Ascending aorta (tissue), 2 donors: ENCODE measurements at places on chromosomes 16 and 17. TPM values are rescaled to one million over a fixed set of nuclear protein-coding genes. Genes with fewer than 3 reads are reported as not detected.

- no peaks in the 10 kb centered on the region for H3K4me1 ChIP-seq
- DNase-seq: no peak
- H3K27ac ChIP-seq: no peak overlapping the region
- peaks cover 55% of the 10 kb centered on the region for H3K36me3 ChIP-seq
Measured at GRCh38 chr16:4833584-4833983, 13.5 kb downstream of the GLYR1 start.

- H3K4me1 ChIP-seq: no peaks in the 10 kb centered on the region
- H3K4me3 ChIP-seq: no peak overlapping the region
- H3K36me3 ChIP-seq: no peaks in the 10 kb centered on the region
Measured at GRCh38 chr16:9378876-9379275, 287.4 kb downstream of the HAPSTR1 start.

Gene TUFM
- 92.5 TPM for total RNA-seq

Gene MPP2
- 16.7 TPM for total RNA-seq

DNA sequence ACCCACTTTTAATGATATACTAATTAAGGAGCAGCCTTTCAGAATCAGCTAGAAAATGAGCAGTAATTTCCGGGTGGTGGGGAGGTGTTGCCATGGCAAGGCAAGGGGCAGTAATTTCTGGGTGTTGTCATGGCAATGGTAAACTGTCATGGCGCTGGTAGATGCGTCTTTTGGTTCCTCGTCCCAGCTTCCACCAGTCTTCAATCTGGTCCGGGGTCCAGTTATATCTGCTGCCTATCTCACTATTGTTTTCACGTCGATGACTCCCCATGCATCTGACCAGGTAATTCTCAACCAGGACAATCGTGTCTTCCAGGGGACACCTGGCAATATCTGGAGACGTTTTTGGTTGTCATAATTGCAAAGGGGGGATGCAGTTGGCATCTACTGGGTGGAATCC lies 34.9 kb downstream of the TMEM114 start:
- no peak for DNase-seq

DNA sequence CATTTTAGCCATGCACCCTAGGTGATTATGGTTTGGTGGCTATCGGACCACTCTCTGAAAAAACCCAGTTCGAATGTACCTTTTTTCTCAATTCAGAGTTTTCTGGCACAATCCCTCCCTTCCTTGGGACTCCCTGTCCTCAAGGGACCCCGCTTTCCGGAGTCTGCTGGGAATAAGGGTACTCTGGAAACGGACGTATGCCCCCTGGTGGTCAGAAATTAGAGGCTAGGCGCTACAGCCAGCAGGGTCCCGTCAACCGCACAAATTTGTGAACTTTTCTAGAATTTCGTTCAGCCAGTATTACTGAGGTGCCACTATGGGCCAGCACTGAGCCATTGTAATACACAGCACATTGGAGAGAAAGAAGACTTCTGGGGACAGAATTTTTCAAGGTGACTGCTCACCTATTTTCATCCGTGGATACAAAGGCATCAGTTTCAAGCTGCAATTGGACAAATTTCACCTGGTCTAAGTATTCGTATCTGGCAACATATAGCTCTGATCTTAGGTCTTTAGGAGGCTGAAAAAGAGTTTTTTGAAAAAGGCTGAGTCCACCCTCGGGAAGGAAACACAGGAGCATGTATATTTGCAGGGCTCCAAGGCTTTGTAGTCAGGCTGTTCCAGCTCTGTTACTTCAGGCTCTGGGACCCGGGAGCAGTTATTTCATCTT lies 27.1 kb upstream of the CRYBA1 start:
- peaks cover 3% of the 10 kb centered on the region for H3K4me1 ChIP-seq
- no peak overlapping the region for H3K4me3 ChIP-seq
- peak; percentile 89 for DNase-seq
- H3K27ac ChIP-seq: no peak overlapping the region
- no peaks in the 10 kb centered on the region for H3K27me3 ChIP-seq

- H3K4me1 ChIP-seq: no peaks in the 10 kb centered on the region
- no peak for DNase-seq
- H3K4me3 ChIP-seq: no peak overlapping the region
- no peaks in the 10 kb centered on the region for H3K27me3 ChIP-seq
- H3K27ac ChIP-seq: no peak overlapping the region
- no peaks in the 10 kb centered on the region for H3K36me3 ChIP-seq
Measured at GRCh38 chr16:83847371-83848225, 39.8 kb downstream of the HSBP1 start.

DNA sequence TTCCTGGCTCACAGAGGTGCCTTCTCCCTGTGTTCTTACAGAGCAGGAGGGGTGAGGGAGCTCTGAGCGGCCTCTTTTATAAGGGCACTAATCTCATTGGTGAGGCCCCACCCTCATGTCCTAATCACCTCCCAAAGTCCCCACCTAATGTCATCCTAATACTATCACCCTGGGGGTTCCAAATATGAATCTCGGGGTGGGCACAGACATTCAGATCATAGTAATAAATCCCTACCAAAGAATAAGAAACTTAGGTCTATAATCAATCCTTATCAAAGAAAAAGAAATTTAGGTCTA lies 32.3 kb upstream of the METRNL start:
- no peak overlapping the region for H3K27ac ChIP-seq
- H3K36me3 ChIP-seq: no peaks in the 10 kb centered on the region
- H3K4me3 ChIP-seq: no peak overlapping the region
- peaks cover 6% of the 10 kb centered on the region for H3K4me1 ChIP-seq

GRCh38 chr17:39244600-39245570 lies 19.1 kb upstream of the STAC2 start:
- no peak for DNase-seq
- H3K4me1 ChIP-seq: peaks cover 4% of the 10 kb centered on the region
- H3K36me3 ChIP-seq: no peaks in the 10 kb centered on the region
- H3K4me3 ChIP-seq: no peak overlapping the region
- no peaks in the 10 kb centered on the region for H3K27me3 ChIP-seq
- H3K27ac ChIP-seq: no peak overlapping the region

Gene SLFN12L
- not detected for total RNA-seq

Gene PSMB10
- 13.9 TPM for total RNA-seq

DNA sequence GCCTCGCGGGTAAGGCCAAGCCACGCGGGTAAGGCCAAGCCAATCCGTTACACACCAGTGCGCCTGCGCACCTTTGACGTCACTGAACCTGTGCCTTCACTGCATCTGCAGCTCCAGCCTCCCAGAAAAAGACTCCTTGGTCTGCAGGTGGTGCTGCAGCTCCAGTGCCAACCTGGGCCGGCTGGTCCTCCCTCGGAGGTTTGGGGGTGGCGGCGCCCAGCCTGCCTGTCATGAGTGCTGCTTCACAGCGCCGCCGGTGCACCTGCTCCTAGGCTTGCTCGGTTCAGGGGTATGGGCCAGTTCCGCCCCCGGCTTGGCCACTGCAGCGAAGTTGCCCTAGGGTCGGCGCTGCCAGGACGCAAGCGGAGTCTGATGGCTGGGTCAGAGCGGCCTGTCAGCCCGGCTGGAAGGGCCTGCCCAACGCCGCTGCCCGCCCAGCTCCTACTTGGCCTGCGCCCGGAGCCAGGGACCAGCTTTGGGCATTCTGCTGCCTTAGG lies 146.6 kb downstream of the USP22 start:
- DNase-seq: no peak
- no peaks in the 10 kb centered on the region for H3K27me3 ChIP-seq
- H3K27ac ChIP-seq: no peak overlapping the region
- no peaks in the 10 kb centered on the region for H3K36me3 ChIP-seq
- H3K4me3 ChIP-seq: no peak overlapping the region

Gene DHRS11
- 11.8 TPM for total RNA-seq

- no peak for DNase-seq
- no peak overlapping the region for H3K4me3 ChIP-seq
- no peaks in the 10 kb centered on the region for H3K36me3 ChIP-seq
Measured at GRCh38 chr16:89845417-89845816, 17.1 kb downstream of the SPIRE2 start.

DNA sequence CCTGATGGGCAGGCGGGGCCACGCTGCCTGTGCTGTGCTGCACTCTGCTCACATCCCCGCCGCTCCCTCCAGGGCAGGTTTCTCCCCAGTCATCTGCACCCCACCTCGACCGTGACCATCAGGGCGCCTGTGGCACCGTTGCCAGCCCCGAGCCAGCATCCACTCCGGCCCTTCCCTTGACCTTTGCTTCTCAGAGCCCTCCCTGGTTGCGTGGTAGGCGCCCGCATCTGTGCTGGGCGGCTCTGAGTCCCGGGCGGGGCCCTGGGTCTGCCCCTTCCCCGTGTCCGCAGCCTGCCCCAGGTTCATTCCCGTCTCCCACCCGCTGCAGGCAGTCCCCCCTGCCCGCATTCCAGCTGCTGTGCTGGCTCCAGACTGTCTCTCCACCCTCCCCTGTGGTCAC lies 33.2 kb downstream of the ZNF750 start:
- H3K27me3 ChIP-seq: no peaks in the 10 kb centered on the region
- no peak for DNase-seq
- peaks cover 6% of the 10 kb centered on the region for H3K4me1 ChIP-seq
- no peak overlapping the region for H3K27ac ChIP-seq
- peaks cover 10% of the 10 kb centered on the region for H3K36me3 ChIP-seq
- no peak overlapping the region for H3K4me3 ChIP-seq

DNA sequence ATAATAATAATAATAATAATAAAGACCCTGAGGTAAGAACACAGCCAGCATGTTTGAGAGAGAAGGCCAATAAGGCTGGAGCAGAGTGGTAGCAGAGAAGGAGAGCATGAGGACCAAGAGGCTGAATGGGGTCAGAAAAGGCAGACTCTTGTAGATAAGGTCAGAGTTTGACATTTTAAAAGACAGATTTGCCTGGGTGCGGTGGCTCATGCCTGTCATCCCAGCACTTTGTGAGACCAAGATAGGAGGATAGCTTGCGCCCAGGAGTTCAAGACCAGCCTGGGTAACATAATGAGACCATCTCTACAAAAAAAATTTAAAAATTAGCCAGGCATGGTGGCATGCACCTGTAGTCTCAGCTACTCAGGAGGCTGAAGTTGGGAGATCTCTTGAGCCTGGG lies 11.0 kb upstream of the WFIKKN2 start:
- DNase-seq: no peak
- H3K4me1 ChIP-seq: no peaks in the 10 kb centered on the region
- no peak overlapping the region for H3K4me3 ChIP-seq
- H3K27ac ChIP-seq: no peak overlapping the region
- H3K27me3 ChIP-seq: no peaks in the 10 kb centered on the region

GRCh38 chr17:50173335-50173941 lies 7.6 kb downstream of the SGCA start:
- DNase-seq: peak; percentile 88
- H3K4me1 ChIP-seq: peaks cover 56% of the 10 kb centered on the region
- no peak overlapping the region for H3K4me3 ChIP-seq
- no peaks in the 10 kb centered on the region for H3K27me3 ChIP-seq

DNA sequence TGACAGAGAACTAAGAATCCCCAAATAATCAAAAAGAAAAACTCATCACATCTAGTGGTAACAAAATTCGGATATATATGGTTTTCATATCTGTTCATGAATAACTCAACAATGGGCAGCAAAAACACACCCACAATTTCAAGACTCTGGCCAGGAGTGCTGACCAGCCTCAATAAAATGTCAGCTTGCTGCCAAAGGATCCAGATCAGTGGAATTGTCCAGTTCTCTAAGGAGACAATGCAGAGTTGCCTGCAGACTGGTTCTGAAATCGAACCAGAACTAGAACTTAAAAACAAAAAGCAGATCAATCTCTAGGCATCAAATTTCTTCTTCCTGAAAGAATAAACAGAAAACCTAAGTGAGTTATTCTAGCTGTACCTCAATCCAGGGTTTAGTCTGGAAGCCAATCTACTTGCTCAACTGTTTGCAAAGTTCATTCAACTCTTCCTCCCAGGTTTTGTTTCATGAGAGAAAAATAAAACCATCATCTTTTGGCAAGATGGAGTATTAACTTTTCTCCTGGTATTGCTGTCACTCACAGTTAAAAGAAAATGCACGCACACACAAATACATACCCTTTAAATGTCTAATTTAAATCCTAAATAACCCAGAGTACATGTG lies 61.0 kb downstream of the CFDP1 start:
- no peaks in the 10 kb centered on the region for H3K27me3 ChIP-seq
- H3K36me3 ChIP-seq: no peaks in the 10 kb centered on the region
- H3K4me1 ChIP-seq: peaks cover 19% of the 10 kb centered on the region
- DNase-seq: no peak

DNA sequence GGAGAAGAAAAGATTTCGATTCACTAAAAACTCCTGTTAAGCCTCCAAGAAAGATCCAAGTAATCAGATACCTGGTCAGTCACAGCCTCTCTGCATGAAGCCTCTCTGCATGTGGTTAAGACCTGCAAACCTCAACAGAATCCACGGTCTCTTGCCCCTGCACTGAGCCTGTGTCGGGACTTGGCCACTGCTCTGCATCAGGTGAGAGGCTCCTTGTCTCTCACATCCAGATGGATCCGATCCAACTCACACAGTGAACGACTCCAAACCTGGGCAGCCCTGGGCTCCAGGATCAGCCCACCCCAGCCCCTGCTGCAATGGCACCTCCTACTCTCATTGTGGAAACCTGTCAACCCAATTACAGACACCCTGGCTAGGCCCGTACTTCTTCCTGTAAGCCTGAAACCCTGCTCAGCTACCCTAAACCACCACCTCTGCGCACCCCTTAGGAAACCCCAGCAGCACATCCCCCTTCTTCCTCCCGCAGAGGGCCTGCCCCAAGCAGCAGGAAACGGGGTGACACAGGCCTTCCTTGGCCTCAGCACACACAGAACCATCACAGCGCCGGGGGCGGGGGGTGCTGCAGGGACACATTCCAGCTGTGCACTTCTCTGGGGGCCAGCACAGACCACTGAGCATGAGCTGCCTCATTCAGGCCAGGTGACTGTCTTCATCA lies 129.5 kb downstream of the ANKRD11 start:
- peaks cover 30% of the 10 kb centered on the region for H3K4me1 ChIP-seq
- H3K27me3 ChIP-seq: no peaks in the 10 kb centered on the region
- DNase-seq: no peak
- H3K27ac ChIP-seq: no peak overlapping the region
- H3K4me3 ChIP-seq: no peak overlapping the region
- H3K36me3 ChIP-seq: no peaks in the 10 kb centered on the region

Gene SLFN11
- 30.3 TPM for total RNA-seq

Gene EPN3
- 0.85 TPM for total RNA-seq

Gene PLA2G10
- total RNA-seq: not detected

DNA sequence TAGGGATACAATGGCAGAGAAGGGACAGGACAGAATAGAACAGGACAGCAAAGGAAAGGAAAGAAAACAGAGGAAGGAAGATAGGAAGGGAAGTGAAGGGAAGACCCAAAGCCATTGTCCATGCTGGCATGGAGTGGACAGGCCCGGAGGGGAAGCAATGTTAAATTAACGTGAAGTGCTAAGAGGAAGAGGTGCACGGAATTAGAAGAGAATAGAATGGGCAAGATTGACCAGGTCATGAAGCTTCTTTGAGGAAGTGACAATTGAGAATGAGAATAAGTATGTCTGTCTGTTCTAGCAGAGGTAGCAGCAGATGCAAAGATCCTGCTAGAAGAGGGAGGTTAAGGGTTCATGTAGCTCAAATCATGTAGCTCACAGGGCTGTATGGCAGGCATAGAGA lies 117.2 kb downstream of the MAF start:
- no peaks in the 10 kb centered on the region for H3K4me1 ChIP-seq
- H3K27ac ChIP-seq: no peak overlapping the region
- no peaks in the 10 kb centered on the region for H3K27me3 ChIP-seq
- DNase-seq: no peak

GRCh38 chr17:82134101-82134500 lies 36.1 kb upstream of the FASN start:
- H3K4me1 ChIP-seq: no peaks in the 10 kb centered on the region
- H3K36me3 ChIP-seq: no peaks in the 10 kb centered on the region
- no peak for DNase-seq
- no peak overlapping the region for H3K4me3 ChIP-seq

- DNase-seq: peak; percentile 69
- no peaks in the 10 kb centered on the region for H3K27me3 ChIP-seq
- peaks cover 4% of the 10 kb centered on the region for H3K4me1 ChIP-seq
- H3K4me3 ChIP-seq: peak overlapping the region; percentile 21
Measured at GRCh38 chr16:80993307-80993706, 13.4 kb downstream of the CMC2 start.

Gene CACNG1
- not detected for total RNA-seq
